ENCODE measurements at places on chromosomes 12 and 14. TPM values are rescaled to one million over a fixed set of nuclear protein-coding genes. Genes with fewer than 3 reads are reported as not detected.

DNA sequence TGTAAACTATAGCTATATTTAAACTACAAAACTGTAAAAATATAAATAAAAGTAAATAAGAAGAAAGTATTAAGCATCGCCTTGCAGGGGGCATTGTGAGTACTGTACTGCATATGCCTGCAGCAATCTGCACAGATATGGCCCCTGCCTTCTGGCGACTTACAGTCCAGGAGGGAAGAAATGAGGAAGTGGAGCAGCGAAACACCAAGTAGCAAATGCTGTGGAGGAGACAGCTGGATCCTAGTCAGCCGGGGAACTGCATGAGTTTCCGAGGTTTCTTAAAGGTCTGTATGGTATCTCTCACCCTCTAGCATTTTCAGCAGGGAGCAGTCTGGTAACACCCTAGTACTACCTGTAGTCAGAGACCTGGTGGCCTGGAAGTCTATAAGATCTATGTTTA lies 256.9 kb downstream of the CACNA1C start:
- no peaks in the 10 kb centered on the region for H3K4me1 ChIP-seq
- DNase-seq, result no peak
- no peak overlapping the region for H3K4me3 ChIP-seq
- no peaks in the 10 kb centered on the region for H3K36me3 ChIP-seq
- H3K27me3 ChIP-seq, result peaks cover 25% of the 10 kb centered on the region

DNA sequence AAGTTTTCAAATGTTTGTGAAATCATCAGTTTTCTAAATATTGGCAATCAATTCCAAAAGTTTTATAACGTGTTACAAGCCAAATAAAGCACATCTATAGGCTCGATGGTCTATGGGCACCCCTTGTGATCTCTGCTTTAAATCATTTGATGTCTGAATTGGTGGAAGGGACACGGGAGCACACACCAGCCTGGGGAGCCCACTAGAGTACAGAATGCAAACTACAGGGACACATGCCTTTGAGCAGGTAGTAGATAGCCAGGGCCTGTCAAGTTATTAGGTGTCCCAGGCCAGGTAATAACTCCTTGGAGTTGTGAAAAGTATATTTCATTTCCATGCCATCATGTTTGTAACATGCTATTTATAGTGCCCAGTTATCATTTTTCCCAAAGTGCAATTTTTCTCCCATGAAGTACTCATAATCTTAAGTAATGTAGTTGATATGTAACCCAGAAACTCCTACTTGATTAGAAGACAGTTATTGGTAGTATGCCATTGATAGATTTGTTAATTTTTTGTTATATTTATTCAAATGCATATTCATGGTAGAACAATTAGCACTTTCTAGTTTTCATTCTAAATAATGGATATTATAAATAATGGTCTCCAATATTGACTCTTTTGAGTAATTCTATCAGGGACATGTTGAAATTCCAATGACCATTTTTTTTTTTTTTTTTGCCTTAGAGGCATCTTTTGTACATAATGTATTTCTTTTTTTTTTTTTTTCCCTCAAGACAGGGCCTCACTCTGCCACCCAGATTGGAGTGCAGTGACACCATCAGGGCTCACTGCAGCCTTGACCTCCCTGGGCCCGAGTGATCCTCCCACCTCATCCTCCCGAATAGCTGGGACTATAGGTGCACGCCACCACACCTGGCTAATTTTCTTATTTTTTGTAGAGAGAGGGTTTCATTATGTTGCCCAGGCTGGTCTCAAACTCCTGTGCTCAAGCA lies 96.9 kb upstream of the FGD4 start:
- H3K4me1 ChIP-seq, result no peaks in the 10 kb centered on the region
- no peaks in the 10 kb centered on the region for H3K27me3 ChIP-seq
- H3K27ac ChIP-seq, result no peak overlapping the region

GRCh38 chr12:104281636-104282035 lies 21.9 kb upstream of the EID3 start:
- peaks cover 26% of the 10 kb centered on the region for H3K4me1 ChIP-seq
- no peaks in the 10 kb centered on the region for H3K27me3 ChIP-seq
- no peak overlapping the region for H3K4me3 ChIP-seq
- H3K36me3 ChIP-seq, result no peaks in the 10 kb centered on the region

- no peak overlapping the region for H3K4me3 ChIP-seq
- no peaks in the 10 kb centered on the region for H3K4me1 ChIP-seq
- H3K27me3 ChIP-seq, result no peaks in the 10 kb centered on the region
- H3K27ac ChIP-seq, result no peak overlapping the region
These were observed 720.1 kb upstream of the TMEM132C start for GRCh38 chr12:127546721-127547505.

- no peak for DNase-seq
- H3K27ac ChIP-seq, result no peak overlapping the region
- no peaks in the 10 kb centered on the region for H3K27me3 ChIP-seq
- H3K4me1 ChIP-seq, result peaks cover 67% of the 10 kb centered on the region
- H3K4me3 ChIP-seq, result no peak overlapping the region
These were observed 3.0 kb downstream of the FOXJ2 start for GRCh38 chr12:8035440-8036010.

- H3K27me3 ChIP-seq, result no peaks in the 10 kb centered on the region
- H3K4me1 ChIP-seq, result peaks cover 4% of the 10 kb centered on the region
- no peak overlapping the region for H3K27ac ChIP-seq
- no peak for DNase-seq
- peaks cover 17% of the 10 kb centered on the region for H3K36me3 ChIP-seq
These were observed 24.5 kb downstream of the SAMD4A start for GRCh38 chr14:54591461-54591860.

DNA sequence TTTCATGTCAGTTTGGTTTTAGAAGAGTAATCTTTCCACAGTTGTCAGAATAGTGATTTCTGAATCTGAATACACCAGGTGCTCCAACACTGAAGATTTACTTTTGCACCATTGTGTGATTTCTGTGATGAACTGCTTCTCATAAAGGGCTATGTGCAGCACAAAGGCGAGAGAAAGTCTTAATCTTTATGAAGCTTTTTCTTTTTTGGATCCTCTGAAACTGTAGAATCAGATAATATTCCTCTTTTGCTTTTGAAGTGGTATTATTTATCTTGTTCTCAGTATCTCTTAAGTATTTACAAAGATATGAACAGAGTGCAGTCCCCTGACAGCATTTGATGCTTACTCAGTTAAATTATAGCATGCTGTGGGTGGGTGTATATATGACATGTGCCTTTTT lies 207.8 kb downstream of the NAV3 start:
- H3K4me3 ChIP-seq, result no peak overlapping the region
- H3K27me3 ChIP-seq, result no peaks in the 10 kb centered on the region
- H3K36me3 ChIP-seq, result no peaks in the 10 kb centered on the region

- peaks cover 10% of the 10 kb centered on the region for H3K36me3 ChIP-seq
- H3K27ac ChIP-seq, result no peak overlapping the region
- H3K27me3 ChIP-seq, result no peaks in the 10 kb centered on the region
- H3K4me1 ChIP-seq, result peaks cover 28% of the 10 kb centered on the region
- H3K4me3 ChIP-seq, result no peak overlapping the region
These were observed 2.1 kb downstream of the TARBP2 start for GRCh38 chr12:53502983-53503728.

GRCh38 chr12:75000120-75000519 lies 209.5 kb downstream of the KCNC2 start:
- H3K36me3 ChIP-seq, result no peaks in the 10 kb centered on the region
- no peaks in the 10 kb centered on the region for H3K4me1 ChIP-seq
- DNase-seq, result no peak

- H3K27ac ChIP-seq, result no peak overlapping the region
- no peak for DNase-seq
- H3K4me1 ChIP-seq, result no peaks in the 10 kb centered on the region
- H3K4me3 ChIP-seq, result no peak overlapping the region
- no peaks in the 10 kb centered on the region for H3K36me3 ChIP-seq
- H3K27me3 ChIP-seq, result no peaks in the 10 kb centered on the region
These were observed 564.0 kb downstream of the SLC6A15 start for GRCh38 chr12:84348582-84348981.

DNA sequence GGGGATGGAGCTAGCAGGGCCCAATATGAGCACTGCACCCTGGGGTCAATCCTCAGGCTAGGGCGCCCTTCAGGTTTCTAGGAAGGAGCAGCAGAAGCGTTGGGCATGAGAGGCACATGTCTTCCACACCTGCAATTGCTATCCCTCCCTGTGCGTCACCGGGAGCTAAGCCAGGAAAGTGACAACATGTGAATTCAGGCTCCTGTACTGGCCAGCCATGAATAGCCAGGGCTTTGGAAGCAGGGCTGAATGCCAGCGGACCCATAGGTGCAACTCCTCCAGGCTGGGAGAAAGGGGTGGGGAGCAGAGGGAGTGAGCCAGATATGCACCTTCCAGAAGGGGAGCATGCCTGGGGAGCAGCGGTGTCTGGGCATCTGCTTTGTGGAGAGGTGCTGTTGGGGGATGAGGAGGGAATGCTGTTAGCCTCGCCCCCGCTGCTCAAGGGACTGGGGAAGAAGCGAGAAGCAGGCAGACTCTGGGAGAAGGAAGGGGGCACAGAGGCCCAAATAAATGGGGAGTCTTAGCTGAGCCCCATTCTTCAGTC lies 6.1 kb downstream of the HOXC5 start:
- H3K4me3 ChIP-seq, result no peak overlapping the region
- no peaks in the 10 kb centered on the region for H3K36me3 ChIP-seq
- H3K27me3 ChIP-seq, result peaks cover 8% of the 10 kb centered on the region
- H3K27ac ChIP-seq, result no peak overlapping the region
- no peak for DNase-seq
- no peaks in the 10 kb centered on the region for H3K4me1 ChIP-seq

- no peaks in the 10 kb centered on the region for H3K36me3 ChIP-seq
- no peak overlapping the region for H3K4me3 ChIP-seq
- DNase-seq, result no peak
- H3K27me3 ChIP-seq, result peaks cover 14% of the 10 kb centered on the region
- H3K27ac ChIP-seq, result no peak overlapping the region
- no peaks in the 10 kb centered on the region for H3K4me1 ChIP-seq
These were observed 525 bp upstream of the FAR2 start for GRCh38 chr12:29148596-29148910.

DERA gene
- total RNA-seq, result 51.3 TPM

GARIN6 gene
- not detected for total RNA-seq

CLBA1 gene
- total RNA-seq, result 1.5 TPM

P2RX2 gene
- not detected for total RNA-seq

TBX3 gene
- 17.2 TPM for total RNA-seq

CHGA gene
- total RNA-seq, result not detected

RNU4-1 gene
- total RNA-seq, result 623 TPM

FOXA1 gene
- total RNA-seq, result 58.1 TPM

VDR gene
- 0.21 TPM for total RNA-seq

RBM19 gene
- 26.5 TPM for total RNA-seq

Data from HepG2 (cell line).